EL (cell line): ENCODE measurements at places on chromosomes 3 and 15.

DNA sequence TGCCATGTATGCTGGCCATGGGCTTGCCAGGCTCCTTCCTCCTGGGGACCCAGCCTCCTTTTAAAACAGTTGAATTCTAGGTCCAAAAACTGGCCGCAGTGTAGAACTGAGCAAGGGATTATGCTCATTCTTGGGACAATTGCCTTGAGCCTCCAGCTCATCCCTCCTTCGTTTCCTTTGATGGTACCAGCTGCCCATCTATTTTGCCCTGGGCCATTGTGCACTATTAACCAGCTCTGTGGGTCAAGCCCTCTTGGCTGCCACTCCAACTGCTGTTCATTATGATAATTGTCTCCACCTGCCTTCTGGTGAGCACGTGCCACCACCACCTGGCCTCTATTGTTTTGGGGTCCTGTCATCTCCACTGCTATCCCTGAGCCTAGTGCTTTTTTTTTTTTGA is 75.8 kb upstream of the SYN2 start:
- DNase-seq, result no peak

- no peak for DNase-seq
Observed at GRCh38 chr15:79101866-79102581, 11.4 kb upstream of the RASGRF1 start.

- peak; percentile 57 for DNase-seq
Observed at GRCh38 chr3:160564949-160565441, 376 bp downstream of the KPNA4 start.

DNA sequence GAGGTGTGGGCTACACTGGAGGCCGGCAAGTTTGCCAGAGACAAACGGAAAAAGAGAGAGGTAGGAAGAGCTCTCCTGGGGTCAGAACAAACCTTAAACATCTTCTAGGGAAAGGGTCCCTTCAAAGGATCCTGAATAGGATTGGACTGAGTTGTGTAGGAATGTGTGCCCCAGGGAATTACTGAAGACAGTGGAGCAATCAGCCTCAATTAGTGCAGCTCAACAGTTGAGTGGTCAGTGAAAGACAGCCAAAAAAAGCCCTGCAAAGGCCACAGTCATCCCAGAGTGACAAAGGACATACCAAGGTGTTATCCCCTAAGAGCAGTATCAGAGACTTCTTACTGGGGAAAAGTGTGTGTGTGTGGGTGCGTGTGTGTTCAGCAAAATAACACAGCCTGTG is 70.3 kb downstream of the NUP210 start:
- no peak for DNase-seq

DNA sequence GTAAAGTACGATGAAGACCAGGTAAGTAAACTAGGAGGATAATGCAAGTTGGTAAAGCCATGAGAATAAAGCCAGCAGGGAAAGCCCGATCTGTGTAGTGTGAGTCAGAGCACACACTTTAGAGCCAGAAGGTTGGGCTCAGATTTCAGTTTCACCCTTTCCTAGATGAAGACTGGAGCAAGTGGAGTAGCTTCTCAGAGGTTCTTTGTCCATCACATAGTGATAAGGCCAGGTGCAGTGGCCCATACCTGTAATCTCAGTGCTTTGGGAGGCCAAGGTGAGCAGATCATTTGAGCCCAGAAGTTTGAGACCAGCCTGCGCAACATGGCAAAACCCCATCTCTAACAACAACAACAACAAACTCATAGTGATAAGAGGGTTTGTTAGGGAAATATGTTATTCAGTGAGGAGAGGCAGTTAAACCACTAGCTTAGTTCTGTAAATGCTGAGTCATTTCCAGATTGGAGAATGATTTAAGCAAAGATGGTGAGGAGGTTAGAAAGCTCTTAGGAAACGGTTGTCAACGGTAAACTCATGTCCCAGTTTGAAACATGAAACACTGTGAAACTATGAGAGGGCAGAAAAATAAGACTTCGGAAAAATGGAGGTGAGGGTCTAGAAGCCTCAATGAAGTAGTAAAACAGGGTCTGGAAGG is 39.0 kb downstream of the IL12A start:
- DNase-seq, result peak; percentile 67

GRCh38 chr3:62823461-62824050 is 51.7 kb downstream of the CADPS start:
- no peak for DNase-seq

GRCh38 chr15:32941823-32942222 is 224.0 kb downstream of the GREM1 start:
- DNase-seq, result no peak

- DNase-seq, result no peak
Observed at GRCh38 chr3:156285626-156286025, 165.2 kb downstream of the KCNAB1 start.

DNA sequence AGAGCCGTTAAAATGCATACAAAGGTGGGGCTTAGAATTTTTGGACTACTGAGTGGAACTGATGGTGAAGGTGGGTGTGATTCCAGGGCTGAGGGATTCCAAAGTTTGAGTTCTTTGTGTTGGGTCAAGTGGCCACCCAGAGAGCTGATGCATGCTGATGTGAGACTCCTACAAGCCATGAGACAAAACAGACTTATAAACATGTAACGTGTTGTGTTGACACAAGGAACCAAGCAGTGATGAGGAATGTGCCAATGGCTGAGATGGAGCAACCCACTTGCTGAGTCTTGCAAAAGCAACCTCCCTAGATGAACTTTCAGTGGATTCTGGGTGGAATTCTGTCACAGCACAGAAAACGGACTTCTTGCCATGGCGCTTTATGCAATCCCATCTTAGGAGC is 289.0 kb downstream of the TLE3 start:
- DNase-seq, result no peak

- no peak for DNase-seq
Observed at GRCh38 chr3:160041465-160041864, 52.8 kb downstream of the IL12A start.

GRCh38 chr3:55482496-55483195 is 4.5 kb downstream of the WNT5A start:
- DNase-seq, result peak; percentile 78

GRCh38 chr3:23183731-23184130 is 19.4 kb upstream of the UBE2E2 start:
- peak; percentile 67 for DNase-seq

DNA sequence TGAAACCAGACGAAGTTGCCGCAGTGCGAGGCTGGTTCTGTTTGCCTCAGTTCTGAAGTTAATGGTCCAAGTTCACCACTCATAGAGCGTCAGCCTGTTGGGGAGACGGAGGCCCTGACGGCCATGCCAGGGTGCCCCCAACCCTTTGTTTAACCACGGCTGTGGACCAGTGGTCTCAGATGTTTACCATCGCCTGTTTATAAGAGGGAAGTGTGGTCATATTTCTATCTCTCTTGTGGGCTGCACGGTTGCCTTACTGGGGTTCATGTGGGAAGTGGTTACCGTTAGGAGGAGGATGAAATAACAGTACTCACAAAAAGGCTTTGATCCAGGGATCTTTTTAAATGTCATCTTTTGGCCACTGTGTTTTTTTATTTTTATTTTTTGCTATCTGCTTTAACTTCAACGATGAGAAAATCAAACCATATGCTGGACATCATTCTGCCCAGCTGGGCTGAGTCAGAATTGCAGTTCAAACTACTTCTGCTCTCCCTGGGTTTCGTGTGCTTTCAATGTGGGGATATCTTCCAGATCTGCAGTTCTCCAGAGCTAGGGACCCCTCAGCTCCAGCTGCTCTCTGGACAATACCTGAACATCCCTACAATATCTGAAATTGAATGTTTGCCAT is 17.8 kb downstream of the SMAD3 start:
- no peak for DNase-seq

DNA sequence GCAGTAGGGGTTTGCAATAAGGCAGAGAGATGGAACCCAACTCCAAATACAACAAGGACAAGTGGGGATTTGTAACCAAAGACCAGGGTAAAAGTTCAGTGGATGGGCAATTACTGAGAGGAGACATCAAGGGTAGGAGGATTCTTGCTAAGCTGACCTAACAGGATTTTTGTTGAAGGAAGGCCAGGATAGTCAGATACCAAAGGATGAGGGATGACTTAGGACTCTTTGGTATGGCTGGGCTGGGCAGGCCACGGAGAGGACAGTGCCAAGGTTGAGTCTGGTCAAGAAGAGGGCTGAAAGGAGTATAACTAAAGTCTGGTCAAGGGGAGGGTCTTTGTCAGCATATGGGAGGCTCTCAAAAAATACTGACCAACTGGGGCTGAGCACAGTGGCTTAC is 85.3 kb upstream of the UBE2E2 start:
- no peak for DNase-seq

DNA sequence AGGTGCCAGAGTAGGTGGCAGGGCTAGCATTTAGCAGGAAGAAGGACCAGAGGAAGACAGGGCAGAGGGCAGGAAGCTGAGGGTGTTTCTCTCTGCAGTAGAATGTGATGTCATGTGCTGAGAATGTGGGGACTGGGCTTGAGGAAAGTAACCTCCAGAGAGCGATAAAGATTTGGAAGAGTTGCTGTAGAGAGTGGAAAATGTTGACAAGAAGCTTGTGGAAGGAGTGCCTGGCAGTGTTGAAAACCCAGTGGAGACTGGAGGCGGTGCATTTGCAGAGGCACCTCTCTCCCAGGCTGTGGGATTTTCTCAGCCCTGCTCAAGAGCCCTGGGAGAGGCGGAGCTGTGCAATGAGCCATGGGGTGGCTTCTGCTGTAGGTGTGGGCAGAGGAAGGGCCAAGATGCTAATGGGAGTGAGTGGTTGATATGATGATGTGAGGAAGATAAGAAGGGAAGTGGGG is 54.8 kb downstream of the MESD start:
- peak; percentile 90 for DNase-seq

DNA sequence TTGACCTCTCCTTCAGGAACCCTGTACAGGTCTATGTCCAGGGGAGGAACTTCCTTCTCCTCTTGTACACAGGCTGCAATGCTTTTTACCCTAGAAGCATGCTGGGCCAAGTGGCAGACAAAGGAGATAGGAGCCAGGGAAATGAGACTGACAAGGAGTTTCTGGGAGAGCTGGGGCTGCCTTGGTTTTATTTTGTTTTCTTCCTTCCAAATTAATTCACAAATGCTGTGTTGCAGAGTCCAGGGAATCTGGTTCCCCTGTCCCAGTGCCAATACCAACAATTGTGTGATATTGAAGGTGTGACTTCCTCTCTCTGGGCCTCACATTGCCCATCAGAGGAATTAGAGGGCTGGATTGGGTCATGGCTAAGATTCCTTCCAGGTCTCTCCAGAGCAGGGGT is 224.8 kb upstream of the PPP2R3A start:
- no peak for DNase-seq

DNA sequence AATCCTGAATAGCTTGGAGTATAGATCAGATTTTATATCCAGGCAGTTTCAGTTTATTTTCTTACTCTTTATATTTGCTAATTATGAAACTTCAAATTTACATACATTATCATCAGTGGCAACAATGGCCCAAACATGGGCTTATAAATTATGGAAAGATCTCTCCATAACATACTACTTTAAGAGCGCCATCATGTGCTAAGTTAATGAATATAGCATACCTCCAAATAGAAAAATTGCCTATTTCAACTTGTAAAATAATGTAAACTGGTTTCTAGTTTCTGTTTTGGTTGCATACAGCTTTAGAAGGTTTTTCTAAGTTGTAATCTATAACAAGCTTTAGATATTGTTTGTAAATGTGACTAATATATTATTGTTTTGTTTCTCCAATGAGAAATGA is 531.3 kb upstream of the UBE2E2 start:
- DNase-seq, result no peak

DNA sequence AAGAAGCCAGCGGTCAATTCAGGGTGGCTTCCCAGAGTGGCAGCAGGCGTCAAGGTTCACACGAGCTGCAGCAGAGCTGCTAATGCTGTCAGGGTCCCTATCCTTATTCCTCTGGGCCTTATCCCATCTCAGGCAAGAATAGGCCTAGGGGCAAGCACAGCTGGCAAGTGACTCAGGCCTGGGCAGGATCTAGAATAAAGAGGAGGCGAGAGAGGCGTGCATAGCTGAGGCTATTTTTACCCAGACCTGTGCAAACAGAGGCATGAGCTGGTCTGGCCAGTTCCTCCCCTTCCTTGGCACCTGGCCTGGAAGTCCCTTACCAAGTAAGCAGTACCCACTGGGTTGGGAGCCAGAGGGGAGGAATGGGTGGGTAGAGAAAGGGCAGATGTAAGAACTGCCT is 12.2 kb upstream of the VIPR1 start:
- DNase-seq, result peak; percentile 38

DNA sequence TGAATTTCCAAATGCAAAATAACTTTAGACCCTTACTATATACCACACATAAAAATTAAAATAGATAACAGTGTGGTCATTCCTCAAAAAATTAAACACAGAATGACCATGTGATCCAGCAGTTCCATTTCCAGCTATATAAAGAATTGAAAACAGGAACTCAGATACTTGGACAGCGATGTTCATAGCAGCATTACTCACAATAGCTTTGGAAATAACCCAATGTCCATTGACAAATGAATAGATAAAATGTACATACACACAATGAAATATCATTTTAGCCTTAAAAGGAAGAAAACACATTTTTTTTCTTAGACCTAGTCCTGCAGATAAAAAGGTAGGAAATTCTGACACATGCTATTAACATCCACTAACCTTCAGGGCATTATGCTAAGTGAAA is 26.7 kb downstream of the RAD51 start:
- DNase-seq, result no peak

DNA sequence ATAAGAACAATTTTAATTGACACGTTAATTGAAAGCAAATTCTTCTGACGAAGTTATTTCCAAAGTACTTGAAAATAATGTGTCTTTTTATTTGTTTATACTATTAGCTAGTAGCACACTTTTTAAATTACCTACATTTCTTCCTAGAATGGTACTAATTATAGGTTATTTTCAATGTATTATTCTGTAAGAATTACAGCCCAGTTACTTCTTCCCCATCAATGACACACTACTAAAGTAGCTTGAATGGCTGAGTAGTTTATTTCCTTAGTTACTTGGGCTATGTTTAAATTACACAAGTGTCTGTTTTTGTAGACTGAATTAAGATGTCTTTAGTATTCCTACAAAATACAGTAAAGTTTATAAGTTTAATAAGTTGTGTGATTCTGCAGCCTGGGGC is 217.6 kb upstream of the IL12A start:
- DNase-seq, result no peak

DNA sequence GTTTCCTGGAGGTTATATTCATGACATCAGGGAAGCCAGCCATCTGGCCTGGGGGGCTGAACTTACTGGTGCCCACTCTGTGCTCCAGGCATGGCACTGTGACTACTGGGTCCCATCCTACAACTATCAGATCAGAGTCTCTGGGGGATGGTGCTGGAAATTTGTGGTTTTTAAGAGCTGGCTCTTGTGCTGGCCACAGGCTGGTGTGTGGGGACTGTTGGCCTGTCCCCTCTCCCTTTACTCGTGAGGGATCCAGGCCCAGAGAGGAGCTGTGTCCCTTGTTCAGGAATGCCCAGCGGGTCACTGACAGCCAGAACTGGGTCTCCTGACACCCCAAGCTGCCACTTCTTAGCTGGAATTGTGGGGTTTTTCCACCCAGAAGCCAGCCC is 44.5 kb upstream of the SEC22A start:
- no peak for DNase-seq

- DNase-seq, result no peak
Observed at GRCh38 chr15:96166223-96167200, 164.0 kb upstream of the NR2F2 start.

- no peak for DNase-seq
Observed at GRCh38 chr15:91393186-91393585, 293.1 kb downstream of the SV2B start.

GRCh38 chr15:100129677-100130076 is 212.1 kb downstream of the ADAMTS17 start:
- DNase-seq, result no peak

GRCh38 chr15:87881026-87881425 is 375.5 kb downstream of the NTRK3 start:
- DNase-seq, result no peak

- DNase-seq, result peak; percentile 45
Observed at GRCh38 chr3:120726791-120727190, 15.5 kb downstream of the RABL3 start.
